Suprapubic skin (tissue), 4 donors: ENCODE measurements at places on chromosomes 2 and 18. TPM values are rescaled to one million over a fixed set of nuclear protein-coding genes. Genes with fewer than 3 reads are reported as not detected.

The SCN3A gene
- total RNA-seq = 0.19 TPM

GRCh38 chr2:149313512-149313972 lies 16.8 kb upstream of the LYPD6 start:
- no peak for DNase-seq

- DNase-seq = no peak
Measured at GRCh38 chr18:12359515-12359927, 17.5 kb downstream of the AFG3L2 start.

DNA sequence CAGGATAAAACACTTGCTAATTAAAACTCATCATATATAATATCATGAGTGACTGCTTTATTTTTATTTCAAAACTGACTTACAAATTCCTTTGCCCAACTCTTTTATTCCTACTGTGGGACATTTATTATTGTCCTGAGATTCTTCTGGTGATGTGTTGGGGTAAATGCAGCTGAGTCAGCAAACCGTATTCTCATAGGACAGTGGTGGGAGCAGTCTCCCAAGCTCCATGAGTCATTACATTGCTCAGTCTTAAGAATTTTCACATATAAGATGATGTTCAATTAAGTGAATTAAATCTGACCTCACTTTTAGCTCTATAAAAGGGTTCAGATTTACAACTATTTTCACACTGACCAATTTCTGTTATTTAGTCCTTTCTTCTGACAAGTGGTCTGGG lies 1530.7 kb downstream of the LRP1B start:
- no peak for DNase-seq

The POTEC gene
- total RNA-seq = not detected

The PTPN4 gene
- 14.0 TPM for total RNA-seq

The CGREF1 gene
- 1.1 TPM for total RNA-seq

GRCh38 chr18:48955830-48956261 lies 5.1 kb upstream of the SMAD7 start:
- no peak for DNase-seq

The PSD4 gene
- total RNA-seq = 53.8 TPM

DNA sequence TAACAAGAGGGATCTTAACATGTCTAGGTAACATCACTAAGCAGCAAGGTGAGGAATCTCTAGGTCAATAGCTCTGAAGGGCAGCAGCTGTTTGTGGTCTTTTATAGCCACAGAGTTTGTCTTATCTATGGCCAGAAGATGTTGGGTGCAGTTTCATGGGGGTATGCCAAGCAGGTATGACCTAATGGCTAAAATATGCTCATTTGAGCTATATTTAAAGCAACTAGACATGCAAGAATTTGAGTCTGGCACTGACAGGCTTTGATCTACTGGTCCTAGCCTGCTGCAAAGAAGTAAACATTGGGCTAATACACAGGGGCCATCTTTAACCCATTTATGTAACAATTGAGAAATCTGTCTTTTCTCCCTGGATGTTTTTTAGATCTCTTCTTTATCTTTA lies 13.9 kb upstream of the UGP2 start:
- no peak for DNase-seq

DNA sequence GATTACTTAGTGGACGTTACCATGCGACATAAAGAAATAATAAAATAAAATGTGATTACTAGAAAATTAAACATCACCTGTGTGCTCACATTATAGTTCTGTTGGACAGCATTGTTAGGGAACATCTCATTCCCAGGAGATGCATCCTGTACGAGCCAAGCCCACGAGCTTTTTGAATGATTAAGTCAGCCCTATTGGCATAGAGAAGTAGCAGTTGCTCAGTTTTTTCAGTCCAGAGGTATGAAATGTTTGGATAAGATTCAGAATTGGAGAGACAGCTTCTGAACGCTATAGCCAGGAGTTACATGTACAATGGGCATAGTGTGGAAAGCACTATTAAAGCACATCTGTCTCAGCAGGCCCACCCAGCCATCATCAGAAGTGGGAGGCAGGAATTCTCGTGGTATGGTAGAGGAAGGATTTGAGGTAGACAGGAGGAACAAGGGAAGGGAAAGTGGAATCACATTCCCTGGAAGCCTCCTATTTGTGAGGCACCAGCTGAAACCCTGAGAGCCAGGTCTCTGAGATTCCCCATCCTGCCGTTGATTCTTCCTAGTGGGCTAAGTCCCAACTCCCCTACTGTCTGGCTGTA lies 8.6 kb downstream of the SPATS2L start:
- no peak for DNase-seq

DNA sequence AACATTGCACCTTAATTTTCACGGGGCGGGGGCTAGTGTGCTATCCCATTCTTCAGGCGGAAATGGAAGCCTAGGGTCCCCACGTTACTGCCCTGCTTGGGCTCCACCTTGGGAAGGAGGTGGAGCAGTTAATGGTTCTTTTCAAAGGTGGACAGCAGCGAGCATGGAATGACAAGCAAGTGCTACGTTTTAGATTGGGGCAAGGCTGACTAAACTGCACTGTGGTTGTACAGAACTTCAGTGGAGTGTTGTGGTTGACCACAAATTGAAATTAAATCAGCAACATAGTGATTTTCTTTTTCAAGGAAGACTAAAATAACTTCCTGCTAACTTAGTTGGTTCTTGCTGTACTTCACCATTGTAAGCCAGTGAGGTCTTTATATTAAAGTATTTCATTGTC lies 47.0 kb downstream of the CHRNA1 start:
- DNase-seq = no peak

DNA sequence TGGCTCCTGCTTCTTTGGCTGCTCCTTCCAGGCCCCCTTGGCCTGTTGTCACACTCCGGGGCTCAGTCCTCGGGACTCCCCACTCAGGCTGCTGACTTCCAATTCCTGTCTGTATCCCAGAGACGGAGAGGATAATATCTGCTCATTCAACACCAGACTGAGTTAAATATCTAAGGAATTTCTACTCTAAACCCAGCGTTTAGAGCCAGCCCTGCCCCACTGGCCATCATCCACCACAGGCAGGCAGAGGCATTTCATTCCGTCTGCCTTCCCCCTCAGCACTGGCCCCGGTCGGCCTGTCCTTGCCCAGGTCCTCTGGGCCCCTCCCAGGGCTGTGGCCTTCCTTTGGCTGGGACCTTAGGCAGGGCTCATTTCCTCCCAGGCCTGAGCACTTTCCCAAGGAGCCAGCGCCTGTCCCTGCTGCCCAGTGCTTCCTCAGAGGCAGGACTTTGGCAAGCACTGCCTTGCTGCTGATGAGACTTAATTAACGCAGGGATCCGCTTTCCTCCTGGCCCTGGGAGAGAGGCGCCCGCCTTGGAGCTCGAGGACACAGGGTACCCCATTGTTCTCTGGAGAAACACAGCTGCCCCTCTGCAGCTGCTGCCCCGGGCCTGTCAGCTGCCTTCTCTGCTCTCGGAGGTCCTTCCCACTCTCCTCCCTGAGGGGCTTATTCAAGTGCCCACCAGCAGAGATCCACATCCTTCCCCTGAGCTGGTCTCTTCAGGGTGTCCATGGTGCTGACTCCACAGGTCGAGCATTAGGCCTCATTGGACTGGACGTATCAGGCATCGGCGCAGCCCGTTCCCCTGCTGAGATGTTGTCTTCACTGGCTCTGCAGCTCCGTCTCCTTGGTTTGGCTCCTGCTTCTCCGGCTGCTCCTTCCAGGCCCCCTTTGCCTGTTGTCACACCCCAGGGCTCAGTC lies 42.8 kb downstream of the ATOH8 start:
- peak; percentile 73 for DNase-seq

DNA sequence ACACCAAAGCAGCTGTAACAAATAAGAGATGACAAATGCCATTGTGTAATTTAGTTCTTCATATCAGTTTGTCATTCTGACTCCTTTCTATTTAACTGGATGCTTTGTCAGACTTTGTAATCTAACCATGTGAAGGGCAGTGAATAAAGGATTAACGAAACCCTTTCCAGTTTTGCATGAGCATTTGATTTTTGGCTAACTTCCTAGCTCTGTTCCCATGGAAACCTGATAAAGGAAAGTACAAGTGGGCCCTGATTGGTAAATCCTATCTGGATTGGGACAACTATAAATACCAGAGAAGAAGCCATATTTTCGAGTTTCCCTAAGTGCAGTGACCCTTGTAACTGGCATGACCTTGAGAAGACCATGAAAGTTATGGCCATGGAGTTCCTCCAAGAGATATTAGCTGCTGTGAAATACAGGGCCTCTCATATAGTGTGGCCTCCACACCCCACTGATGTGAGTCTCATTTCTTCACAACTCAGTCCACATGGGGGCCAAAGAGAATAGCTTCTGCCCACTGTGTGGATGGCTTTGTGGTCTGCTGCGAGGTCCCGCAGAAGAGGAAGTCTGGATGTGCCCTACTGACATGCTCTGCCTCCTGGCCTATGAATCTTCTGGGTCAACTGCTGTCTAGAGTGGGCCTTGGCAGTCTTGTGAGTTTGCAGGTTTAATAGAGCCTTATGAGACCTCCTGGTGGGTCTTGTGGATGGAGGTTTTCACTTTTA lies 38.2 kb upstream of the CYP1B1 start:
- DNase-seq = no peak

DNA sequence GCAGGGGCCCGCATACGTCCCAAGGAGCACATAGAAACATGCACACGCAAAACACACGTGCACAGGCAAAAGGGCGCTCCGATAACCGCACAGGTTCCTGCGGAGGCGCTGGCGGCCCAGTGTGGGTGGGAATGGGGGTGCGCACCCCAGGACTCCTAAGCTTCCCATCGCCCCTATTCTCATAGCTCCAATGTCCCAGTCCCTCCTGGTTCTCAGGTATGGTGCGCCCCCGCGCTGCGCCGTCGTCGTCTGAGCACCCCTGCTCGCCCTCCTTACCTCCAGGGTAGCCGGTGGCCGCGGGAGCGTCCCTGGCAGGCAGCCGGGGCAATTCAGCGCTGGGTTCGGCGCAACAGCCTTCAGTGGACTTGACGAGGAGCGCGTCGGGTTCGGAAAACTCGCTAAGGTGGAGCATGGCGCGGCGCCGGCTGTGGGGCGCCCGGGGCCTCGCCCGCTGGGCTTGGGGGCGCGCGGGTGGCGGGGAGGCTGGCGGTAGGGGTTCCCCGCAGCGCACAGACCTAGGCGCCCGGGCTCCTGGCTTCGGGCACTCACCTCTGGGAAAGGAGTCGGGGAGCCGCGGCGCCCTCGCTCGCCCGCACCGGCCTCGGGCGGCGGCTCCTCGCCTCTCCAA lies 328 bp downstream of the EGR4 start:
- no peak for DNase-seq

DNA sequence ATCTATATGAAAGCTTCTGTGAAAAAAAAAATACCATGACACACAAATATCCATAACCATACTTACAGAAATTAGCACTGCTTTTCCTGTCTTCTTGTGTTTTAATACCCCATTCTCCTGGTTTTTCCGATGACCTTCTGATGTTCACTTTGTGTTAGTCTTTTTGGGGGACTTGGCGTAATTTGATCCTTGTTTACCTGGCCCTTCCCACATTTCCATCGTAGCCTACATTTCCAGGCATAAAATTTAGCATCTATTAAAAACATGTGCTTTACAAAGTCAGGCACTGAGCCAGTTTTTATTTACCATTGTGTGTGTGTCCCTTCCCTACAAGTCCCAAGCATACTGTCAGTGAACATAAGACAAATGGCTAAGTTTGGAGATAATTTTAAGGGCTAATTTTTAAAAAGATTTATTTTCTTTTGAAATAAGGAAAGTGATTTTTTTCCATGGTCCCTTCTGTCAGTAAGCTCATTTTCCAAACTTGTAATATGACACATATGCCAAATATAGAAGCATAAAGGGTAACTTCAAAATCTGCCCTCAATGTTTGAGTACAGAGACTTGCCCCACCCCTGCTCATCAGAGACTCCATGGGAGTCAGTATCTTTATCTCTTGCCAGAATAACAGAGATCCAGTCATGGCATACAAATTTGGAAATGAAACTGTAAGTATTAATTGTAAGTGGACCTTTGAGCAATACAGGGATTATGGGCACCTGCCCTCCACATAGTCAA lies 27.3 kb downstream of the SESTD1 start:
- DNase-seq = no peak

GRCh38 chr2:204258890-204259289 lies 286.4 kb upstream of the PARD3B start:
- no peak for DNase-seq

GRCh38 chr2:224594840-224595239 lies 9.7 kb upstream of the CUL3 start:
- no peak for DNase-seq

The GRP gene
- not detected for total RNA-seq

GRCh38 chr2:142603759-142604158 lies 273.7 kb upstream of the KYNU start:
- DNase-seq = no peak

The HS6ST1 gene
- total RNA-seq = 64.3 TPM

The STARD6 gene
- not detected for total RNA-seq

GRCh38 chr18:10399465-10399864 lies 55.0 kb upstream of the APCDD1 start:
- no peak for DNase-seq

GRCh38 chr18:13613099-13613498 lies 113.3 kb downstream of the FAM210A start:
- no peak for DNase-seq

DNA sequence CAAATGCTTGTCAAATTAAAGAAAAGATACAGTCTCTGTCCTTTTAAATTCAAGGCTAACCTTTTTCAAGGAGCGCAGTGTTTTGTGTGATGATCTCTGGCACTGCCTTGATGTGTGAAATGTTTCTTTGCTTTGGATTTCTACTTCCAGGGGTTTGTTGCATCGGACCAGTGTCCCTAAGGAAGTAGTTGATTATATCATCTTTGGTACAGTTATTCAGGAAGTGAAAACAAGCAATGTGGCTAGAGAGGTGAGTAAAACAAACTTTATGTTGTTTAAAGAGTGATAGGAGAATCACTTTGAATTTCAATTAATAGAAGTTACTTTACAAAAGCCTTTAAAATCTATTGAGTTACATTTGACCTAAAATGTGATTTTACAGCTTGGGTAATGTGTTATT lies 28.8 kb downstream of the HADHB start:
- no peak for DNase-seq

- peak; percentile 91 for DNase-seq
Measured at GRCh38 chr2:46847185-46847710, 68.4 kb downstream of the MCFD2 start.

The SGPP2 gene
- total RNA-seq = 48.2 TPM

DNA sequence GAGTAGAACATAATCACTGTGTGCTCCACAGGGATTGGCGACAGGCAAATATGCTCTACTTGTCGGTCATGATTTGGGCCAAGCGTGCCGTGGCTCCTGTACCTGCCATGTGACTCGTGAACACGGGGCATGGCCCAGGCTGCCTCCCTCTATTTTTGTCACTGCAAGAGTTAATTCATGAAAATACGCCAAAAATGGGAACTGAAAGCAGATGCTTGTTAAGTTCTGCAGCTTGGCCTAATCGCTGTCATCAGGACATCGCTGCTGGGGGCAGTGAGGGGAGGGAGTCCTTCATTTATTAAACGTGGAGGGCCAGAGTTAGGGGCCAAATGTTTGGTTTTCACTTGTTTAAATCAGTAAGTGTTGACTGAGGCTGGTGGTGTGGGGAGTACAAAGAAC lies 177.8 kb downstream of the BCL2 start:
- DNase-seq = no peak

GRCh38 chr2:62038975-62039771 lies 133.7 kb downstream of the COMMD1 start:
- no peak for DNase-seq
